ENCODE measurements at places on chromosomes 3 and 15.
A peak's percentile ranks its signal among the peaks of the same experiment; 100 is the strongest.

DNA sequence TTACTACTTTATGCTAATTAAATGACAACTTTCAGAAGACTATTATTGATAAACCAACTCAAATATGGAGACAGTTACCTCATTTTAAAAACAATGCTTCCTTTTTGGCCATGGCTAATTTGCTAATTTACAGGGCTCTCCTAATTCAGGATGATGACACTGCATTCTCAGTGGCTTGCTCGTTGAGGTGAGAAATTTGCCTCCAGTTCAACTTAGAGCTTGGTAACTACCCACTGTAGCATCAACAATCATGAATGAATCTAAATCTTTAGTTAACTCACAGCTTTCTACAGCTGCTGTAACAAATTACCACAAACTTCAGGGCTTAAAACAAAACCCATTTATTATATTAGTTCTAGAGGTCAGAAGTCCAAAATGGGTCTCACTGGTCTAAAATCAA, 14.0 kb downstream of the PBRM1 start:
- DNase-seq, result no peak

DNA sequence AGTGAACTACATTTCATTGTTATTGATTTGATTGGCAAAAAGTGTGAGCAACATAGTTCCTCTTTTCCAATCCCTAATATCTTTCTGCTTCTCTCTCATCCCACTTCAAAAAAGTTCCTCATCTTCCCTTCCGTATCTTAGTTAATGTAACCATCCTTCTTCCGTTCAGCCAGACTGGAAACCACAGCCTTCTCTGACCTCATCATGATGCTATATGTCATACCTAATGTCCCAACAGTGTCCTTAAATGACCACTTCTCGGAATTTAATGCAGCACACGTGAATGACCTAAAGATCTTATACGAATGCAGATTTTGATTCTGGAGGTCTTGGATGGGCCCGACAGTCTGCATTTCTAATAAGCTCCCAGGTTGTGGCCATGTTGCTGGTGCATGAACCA, 320.3 kb upstream of the SATB1 start:
- no peak for DNase-seq

DNA sequence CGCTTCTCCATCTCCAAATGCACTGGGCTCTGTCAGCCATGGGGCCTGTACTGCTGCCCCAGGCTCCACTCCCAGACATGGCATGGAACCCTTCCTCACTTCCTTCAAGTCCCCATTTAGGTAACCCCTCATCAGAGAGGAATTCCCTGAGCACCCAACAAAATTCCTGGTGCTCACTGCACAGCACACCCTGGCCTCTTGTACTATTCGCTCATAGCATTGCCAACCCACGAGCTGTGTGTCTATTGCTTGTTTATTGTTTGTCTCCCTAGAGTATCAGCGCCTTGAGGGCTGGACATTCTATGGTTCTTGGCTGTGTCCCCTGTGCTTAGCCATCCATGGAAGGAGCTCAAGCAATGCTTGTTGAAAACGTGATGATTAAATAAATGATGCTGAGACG, 46.1 kb upstream of the SLCO2A1 start:
- DNase-seq, result no peak

- DNase-seq, result no peak
These were observed 18.1 kb downstream of the MAPKAPK3 start for GRCh38 chr3:50635066-50635465.

DNA sequence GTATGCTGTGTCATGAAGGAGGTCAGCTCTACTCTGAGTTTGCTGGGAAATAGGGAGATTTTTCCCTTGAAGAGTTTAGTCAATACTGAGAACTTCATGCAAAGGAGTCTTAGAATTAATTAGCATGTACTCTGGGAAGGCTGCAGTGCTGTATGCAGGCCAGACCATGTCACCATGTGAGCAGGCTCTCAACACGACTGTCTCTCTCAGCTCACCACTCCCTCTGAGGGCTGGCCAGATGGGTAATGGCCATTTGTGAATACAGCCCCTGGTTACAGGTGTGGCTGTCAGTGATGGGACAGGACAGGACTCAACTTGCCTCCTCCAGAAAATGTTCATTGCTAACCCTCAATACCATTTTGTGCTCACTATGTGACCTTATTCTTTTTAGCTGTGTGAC, 5.1 kb upstream of the CERS3 start:
- DNase-seq, result no peak

DNA sequence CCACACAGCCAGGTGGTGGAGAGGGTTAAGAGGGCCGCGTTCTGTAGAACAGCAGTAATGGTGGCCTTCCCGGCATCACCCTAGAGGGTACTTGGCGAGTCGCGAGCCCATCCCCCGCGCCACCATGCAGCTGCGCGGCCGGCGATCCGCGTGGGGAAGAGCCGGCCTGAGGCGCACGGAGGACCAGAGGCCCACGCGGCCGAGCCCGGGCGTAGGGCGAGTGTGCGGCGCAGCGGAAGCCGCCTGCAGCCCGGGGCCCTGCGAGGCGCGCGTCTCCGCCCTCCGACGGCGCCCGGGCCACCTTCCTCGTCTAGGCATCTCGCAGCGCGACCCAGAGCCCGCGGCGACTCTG, 423 bp downstream of the TKT start:
- DNase-seq, result peak; percentile 57

DNA sequence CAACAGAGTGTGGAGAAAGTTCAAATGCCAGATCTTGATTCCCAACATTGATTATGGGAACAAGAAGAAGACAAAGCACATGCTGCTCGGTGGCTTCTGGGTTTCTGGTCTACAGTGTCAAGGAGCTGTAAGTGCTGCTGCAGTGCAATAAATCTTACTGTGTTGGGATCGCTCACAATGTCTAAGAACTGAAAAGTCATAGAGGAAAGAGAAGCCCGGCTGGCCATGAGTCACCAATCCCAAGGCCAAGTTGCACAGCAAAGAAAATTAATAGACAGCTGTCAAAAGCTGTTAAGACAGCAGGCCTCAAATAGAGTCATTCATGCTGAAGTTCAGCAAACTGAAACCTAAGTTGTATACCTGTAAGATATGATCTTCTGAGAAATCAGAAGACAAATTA, 33.2 kb upstream of the SPPL2A start:
- DNase-seq, result no peak

DNA sequence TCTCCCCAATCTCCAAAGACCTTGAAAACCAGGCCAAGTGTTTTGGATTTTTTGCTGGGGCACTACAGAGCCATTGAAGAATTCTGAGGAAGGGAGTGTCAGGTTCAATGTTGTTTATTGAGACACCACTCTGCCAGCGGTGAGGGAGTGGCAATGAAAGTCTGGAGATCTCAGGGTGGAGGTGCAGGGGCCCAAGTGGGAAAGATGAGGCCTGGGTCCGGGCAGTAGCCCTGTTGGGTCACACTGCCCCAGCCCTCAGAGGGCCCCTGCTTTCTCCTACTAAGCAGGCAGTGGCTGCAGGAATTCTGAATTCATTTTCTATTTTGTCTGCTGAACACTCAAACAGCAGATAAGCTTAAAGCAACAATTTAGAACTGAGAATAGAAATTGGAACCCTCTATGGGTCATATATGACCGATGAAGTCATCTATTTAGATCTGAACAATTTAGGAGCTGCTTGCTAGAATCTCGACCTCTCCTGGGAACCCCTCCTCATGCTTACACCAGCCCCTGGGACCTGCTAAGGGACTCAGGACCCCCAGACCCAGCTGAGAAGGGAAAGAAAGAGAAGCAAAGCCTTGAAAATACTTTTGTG, 17.9 kb downstream of the HRH1 start:
- DNase-seq, result no peak

- peak; percentile 15 for DNase-seq
These were observed 55.9 kb upstream of the PIK3CB start for GRCh38 chr3:138890555-138891187.

DNA sequence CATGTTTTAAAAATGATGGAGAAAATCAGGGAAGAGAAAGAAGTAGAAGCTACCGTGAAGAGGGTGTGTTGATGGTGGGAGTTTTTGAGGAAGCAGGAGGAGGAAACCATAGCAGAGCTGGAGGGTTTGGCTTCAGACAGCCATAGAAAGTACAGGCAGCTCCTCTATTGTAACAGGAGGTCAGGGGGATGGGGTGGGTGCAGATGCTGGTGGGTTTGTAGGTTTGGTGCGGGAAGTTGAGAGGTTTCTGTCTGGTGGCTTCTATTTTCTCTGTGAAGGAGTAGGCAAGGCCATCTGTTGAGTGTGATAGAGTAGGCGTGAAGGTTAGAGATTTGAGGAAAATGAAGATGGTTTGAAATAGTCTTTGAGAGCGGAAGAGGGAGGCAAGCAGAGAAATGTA, 97.7 kb upstream of the TBC1D5 start:
- no peak for DNase-seq

DNA sequence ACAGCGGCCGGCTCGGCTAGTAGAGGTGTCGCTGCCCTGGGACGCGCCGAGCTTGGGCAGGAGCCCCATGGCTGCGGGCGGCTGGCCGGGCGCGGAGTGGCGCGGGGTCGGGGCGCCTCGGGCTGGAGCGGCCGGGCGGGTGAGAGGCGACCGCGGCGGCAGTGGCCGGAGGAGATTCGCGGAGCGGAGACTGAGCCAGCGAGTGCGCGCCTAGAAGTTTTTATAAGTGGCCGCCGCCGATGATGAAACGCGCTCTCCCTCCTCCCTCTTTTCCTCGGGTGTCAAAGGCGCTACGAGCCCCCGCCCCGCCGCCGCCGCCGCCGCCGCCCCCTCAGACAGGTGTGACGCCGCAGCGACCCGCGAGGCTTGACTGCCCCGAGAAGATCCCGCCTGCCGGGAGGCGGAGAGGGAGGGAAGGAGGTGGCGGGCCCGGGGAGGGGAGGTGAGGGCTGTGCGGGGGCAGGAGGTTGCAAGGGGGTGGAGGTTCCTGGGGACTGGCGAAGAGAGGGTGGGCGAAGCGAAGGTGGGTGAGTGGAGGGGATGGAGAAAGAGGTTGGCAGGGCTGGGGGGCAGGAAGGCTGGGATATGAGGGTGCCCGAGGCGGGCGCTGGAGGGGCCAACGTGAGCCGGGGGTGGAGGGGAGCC, at the start of gene SLCO2A1:
TSS of gene SLCO2A1 (minus strand) at position 192 of the 645 bp plus-strand sequence. CDS start at position 69, 123 bp downstream.
- DNase-seq, result no peak

DNA sequence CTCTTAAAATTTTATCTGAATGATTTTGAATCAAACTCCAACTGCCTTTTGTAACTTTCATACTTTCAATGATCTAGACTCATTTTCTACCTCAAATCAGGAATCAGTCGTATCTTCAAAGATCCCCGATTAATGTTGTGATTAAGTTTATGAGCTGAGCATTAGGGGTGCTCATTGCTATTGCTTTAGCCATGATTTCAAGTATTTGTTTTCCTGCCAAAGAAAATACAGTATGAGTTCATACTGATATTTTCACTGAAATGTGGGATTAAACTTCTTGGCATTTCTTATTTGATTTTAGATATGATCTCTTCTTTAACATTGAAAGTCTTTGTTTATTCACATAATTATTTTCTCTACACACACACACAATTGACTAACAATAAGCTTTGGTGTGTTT, 785.6 kb downstream of the NTRK3 start:
- DNase-seq, result no peak

DNA sequence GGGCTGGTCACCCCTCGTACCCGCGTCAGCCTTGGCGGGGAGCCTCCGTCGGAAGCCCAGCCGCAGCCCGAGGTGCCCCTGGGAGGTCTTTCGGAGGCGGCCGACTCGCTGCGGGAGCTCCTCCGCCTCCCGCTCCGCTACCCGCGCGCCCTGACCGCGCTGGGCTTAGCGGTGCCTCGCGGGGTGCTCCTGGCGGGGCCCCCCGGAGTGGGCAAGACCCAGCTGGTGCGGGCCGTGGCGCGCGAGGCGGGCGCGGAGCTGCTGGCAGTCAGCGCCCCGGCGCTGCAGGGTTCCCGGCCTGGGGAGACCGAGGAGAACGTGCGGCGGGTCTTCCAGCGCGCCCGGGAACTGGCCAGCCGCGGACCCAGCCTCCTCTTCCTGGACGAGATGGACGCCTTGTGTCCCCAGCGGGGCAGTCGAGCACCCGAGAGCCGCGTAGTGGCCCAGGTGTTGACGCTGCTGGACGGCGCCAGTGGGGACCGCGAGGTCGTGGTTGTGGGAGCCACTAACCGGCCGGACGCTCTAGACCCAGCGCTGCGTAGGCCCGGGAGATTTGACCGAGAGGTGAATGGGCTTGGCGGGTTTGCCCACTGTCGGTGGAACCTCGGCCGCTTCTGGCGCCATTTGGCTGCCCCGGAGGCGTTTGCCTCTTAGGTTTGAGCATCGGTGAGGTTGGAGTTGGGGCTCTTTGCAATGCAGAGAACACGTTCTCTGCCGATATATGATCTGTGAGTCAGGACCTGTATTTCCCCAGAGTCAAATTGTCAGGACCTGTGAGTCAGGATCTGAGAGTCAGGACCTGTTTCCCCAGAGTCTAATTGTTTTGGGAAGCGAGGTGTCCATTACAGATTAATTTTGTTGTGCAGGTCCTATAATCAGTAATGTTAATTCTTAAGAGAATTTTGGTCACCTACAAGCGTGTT, 24.9 kb upstream of the GATM start:
- DNase-seq, result no peak

- DNase-seq, result no peak
These were observed 35.2 kb upstream of the GREM1 start for GRCh38 chr15:32682569-32682968.

- no peak for DNase-seq
These were observed 117.1 kb downstream of the CHDH start for GRCh38 chr3:53729159-53729558.

DNA sequence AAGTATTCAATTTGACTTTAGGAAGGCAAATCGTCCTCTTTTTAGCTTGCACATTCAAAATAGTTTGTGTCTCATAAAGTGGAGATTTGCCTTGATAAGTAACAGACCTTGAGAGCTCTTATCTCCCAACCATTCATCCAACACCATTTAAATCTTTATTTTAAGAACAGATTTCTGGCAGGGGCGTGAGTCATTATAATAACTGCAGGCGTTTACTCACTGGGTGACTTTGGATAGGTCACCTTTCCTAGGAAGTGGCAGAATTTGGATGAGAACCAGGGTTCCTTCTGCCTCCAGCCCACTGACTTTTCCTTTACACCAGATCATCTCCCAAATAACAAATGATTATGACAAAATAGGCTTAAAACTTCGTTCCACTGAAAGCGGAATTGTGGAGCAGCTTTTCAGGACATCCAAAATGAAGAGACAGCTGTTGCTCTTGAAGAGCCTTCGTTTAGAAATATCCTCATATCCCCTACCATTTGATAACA, 5.0 kb downstream of the LMCD1 start:
- no peak for DNase-seq
